ENCODE measurements at places on chromosomes 11 and 22.

DNA sequence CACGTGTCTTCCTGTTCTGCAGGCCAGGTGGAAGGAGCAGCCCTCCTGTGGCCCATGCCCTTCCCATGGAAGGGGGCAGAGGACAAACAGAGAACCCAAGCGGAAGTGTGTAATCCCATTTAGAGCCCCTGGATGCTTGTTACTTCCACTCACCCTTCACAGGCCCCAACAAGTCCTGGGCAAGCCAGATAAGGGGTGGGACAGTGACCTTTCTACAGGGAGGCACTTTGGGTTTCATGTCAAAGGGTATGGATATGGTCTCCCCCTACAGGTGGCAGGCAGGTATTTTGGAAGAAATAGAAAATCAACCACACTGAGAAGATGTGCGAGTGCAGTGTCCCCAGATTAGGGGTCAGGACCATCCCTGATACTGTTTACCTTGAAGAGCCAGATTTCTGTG, 11.4 kb downstream of the MPEG1 start:
- DNase-seq: no peak

DNA sequence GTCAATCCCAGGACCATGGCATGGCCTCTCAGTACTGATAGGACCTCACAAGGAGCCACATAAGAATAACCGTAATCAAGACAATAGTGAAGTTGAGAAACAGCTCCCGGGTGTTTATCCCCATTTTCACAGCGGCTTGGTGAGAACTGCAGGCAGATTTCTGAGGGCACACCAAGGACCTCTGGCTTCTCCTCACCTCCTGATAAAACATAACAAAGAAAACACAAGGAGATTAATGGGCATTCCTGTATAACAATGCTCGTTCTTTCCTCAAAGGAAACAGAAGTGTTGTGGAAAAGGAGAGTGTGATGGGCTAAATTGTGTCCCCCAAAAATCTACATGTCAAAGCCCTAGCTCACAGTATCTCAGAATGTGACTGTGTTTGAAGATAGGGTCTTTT, 4.0 kb downstream of the SLN start:
- no peak for DNase-seq

DNA sequence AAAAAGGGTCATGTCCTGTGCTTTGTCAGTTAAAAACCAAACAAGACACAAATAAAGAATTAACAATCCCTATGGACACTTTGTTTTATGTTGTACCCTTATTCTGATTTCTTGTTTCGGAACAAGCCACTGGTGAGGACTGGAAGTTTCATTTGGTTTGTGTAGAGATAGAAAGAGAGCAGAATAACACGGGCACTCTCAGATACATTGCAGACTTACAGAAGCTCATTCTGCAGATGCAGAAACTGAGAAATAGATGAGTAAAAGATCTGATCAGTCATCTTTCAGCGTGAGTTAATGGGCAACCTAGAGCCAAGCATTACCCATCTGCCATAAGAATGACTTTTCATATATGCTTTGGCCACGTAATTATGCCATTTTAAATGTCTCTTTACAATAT, 407.6 kb downstream of the RAB38 start:
- no peak for DNase-seq

GRCh38 chr11:63611395-63611747, 2.9 kb downstream of the PLAAT3 start:
- DNase-seq: no peak

- DNase-seq: no peak
Measured at GRCh38 chr11:73154178-73154577, 12.1 kb upstream of the FCHSD2 start.

- DNase-seq: peak; percentile 84
Measured at GRCh38 chr11:121630041-121630440, 177.3 kb upstream of the SORL1-AS1 start.

GRCh38 chr11:92728628-92729027, 240.8 kb upstream of the MTNR1B start:
- DNase-seq: no peak

- DNase-seq: peak; percentile 83
Measured at GRCh38 chr11:8709002-8709672, 26.5 kb downstream of the RPL27A start.

- DNase-seq: no peak
Measured at GRCh38 chr11:64501500-64502427, 89.3 kb upstream of the SLC22A12 start.

- no peak for DNase-seq
Measured at GRCh38 chr11:46972343-46972742, 35.8 kb downstream of the CSTPP1 start.

DNA sequence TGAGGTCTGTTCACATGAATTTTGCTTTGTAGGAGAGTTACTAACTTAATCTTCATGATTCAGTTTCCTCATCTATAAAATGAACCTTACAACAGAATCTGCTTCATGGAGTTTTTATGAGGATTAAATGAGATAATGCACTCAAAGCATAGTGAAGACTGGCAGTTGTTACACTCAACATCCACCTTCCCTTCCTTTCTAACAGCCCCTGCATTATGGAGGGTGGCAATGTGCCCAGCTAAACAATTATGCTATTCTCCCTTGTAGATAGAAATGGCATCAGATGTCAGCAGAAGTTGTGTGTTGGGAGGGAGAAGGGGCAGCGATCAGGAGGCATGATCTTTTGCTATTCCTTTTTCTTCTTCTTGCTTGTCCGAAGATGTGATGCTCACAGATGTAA, 6.5 kb downstream of the POU2AF1 start:
- no peak for DNase-seq

DNA sequence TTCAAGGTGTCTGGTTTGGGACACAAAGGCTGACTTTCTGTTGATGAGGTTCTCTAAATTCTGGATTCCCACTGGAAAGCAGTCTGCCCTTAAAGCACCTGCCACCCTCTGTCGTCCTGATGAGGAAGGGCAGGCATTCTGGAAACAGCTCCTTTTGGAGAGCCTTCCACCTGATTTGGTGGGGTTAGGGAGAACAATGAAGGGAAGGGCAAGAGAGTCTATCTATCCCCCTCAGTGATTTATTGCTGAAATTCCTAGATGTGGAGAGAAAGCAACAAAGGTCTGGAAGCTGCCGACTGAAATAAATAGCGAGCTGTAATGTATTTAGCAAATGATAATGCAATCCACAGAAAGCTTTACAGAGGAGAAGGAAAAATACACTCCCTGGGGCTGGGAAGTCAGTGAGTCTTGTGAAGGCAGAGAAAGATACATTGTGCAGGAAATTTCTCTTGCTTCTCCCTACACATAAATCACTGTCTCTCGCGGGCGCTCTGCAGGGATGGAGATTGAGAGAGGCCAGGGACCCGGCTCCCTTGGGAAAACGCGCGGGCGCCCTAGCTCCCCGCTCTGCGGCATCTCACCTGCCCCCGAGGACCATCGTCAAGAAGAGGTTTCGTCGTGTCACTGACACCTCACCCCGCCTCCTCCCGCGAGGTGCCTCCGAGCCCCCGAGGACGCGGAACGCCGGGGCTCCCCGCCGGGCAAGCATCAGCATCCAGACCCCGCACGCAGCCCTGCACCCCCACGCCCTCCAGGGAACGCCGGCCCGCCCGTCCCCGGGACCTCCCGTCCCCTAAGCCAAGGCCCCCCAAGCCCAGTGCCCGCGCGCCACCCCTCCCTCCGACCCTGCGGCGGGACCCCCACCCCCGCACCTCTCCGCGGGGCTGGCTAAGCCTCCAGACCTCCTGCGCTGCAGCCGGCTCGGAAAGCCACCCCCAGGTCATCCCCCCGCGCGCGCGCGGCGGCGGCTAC, 673 bp downstream of the CDON start:
- peak; percentile 31 for DNase-seq

- no peak for DNase-seq
Measured at GRCh38 chr11:94658888-94659287, 91.7 kb downstream of the PIWIL4 start.

DNA sequence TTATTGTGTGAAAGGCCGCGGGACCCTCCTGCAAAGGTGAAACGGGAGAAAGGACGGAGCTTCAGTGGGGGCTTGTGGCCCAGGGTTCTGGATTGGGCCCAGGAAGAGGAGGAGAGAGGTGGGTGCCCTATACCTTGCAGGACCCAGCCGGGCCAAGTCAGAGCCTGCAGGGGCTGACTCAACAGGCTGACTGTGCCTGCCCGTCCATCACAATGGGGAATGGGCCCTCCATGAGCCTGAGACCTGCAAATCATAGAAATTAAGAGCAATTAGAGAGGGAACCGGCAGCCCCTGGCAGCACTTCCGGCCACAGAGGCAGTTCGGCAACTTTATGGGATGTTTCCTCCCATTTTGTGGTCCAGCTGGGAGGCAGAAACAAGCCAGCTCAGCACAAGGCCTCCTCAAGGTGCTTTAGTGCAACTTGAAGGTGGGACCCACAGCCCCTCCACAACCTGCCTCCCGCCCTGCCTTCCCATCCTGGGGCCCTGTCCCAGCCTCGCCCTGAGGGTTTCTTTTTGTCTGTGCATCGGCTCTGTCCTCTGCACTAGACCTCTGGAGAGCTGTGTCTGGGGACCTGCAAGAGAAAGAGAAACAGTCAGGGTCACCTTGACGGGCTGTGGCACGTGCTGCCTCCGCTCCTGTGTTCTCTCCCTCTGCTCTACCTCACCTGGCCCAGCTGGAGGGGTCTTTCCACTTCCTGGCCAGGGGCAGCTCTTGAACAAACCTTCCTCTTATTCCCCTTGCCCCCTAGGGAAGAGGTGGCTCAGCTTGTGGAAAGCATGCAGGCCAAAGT, 19.1 kb upstream of the NECTIN1 start:
- no peak for DNase-seq

- DNase-seq: no peak
Measured at GRCh38 chr22:30234786-30235470, 11.6 kb downstream of the LIF start.

GRCh38 chr11:17015627-17016126, 1.5 kb upstream of the PLEKHA7 start:
- no peak for DNase-seq

DNA sequence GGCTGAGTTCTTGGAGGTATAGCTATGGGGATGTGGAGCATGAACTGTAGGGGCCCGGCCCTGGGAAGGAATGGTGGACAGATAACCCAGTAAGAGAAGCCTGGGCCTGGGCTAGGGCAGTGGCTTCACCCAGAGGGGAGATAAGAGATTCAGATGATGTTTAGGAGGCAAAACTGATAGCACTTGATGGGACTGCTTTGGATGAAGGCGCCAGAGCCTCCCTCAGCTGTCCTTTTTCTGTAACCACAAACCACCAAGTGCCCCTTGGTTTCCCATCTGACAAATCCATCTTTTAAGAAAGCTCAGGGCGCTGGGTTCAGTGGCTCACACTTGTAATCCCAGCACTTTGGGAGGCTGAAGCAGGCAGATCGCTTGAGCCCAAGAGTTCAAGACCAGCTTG, 23.4 kb downstream of the RELT start:
- DNase-seq: no peak

DNA sequence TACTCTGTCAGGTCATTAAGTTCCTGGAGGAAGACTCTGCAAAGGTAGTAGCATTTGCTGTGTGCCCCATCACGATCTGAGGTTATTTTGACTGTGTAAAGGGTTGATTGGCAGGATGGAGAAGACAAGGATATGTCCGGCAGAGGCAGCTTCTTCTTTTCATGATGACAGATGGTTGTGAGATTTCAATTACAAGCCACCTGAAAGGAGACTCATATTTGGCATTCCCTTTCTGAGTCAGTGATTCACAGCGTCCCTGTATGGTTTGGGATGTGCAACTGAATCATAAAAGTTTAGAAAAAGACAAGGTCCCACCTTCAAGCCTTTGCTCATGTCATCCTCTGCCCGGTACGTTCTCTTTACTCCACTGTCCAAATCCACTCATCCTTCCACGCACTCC, 113.4 kb downstream of the MTNR1B start:
- no peak for DNase-seq

DNA sequence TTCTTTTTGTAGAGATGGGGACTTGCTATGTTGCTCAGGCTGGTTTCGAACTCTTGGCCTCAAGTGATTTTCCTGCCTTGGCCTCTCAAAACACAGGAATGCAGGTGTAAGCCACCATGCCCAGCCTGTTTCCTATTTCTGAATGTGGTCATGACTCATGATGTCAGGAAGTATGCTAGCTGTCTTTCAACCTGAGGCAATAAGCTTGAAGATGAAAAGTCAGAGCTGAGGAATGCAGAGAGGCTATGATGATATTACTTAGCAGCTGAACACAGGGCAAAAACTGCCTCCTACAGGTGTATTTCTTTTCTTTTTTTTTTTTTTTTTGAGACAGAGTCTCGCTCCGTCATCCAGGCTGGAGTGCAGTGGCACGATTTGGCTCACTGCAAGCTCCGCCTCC, 9.0 kb upstream of the NUCB2 start:
- DNase-seq: no peak

- no peak for DNase-seq
Measured at GRCh38 chr11:132683602-132684001, 848.7 kb downstream of the OPCML start.

GRCh38 chr11:12764187-12764914, 90.1 kb downstream of the TEAD1 start:
- no peak for DNase-seq

DNA sequence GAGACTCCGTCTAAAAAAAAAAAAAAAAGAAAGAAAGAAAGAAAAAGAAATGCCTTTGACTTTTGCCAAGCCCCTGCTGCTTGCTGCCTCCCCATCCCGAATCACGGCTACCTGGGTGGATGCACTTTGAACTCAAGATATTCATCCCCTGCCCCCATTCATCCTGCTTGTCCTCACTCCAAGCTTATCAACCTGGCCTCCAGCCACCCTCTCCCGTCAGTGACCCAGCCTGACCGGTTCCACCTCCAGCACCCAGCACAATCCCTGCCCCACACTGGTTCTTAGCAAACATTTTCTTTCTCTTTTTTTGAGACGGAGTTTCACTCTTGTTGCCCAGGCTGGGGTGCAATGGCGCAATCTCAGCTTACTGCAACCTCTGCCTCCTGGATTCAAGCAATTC, 44.4 kb downstream of the CYTH4 start:
- no peak for DNase-seq

- DNase-seq: no peak
Measured at GRCh38 chr11:118342503-118343161, at the start of gene CD3D. Gene CD3D, minus strand, starts transcription at chr11:118342705. Its CDS starts 98 bp downstream, at chr11:118342607.

DNA sequence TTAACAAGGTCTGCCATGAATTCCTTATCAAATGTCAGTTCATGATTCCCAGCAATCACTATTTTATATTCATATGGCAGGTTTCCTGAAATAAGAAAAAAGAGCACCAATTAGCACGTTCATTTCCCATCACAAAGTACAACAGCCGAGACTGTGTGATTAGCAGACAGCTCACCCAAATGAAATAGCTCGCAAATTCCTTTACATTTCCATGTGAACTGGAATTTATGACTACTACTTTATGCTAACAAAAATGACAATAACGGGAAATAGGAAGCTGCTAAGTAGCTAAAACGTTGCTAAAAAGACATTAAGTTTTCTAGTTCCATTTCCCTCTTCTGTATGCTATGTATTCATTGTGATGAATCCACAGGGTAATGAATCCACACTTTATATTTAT, 90.7 kb downstream of the MPPED2 start:
- DNase-seq: no peak

- no peak for DNase-seq
Measured at GRCh38 chr11:131612533-131612932, 242.1 kb downstream of the NTM start.

GRCh38 chr11:119332111-119332765, 2.1 kb upstream of the RNF26 start:
- no peak for DNase-seq

All from stromal cell of bone marrow (primary cell).